ENCODE measurements at places on chromosomes 2 and 18.

DNA sequence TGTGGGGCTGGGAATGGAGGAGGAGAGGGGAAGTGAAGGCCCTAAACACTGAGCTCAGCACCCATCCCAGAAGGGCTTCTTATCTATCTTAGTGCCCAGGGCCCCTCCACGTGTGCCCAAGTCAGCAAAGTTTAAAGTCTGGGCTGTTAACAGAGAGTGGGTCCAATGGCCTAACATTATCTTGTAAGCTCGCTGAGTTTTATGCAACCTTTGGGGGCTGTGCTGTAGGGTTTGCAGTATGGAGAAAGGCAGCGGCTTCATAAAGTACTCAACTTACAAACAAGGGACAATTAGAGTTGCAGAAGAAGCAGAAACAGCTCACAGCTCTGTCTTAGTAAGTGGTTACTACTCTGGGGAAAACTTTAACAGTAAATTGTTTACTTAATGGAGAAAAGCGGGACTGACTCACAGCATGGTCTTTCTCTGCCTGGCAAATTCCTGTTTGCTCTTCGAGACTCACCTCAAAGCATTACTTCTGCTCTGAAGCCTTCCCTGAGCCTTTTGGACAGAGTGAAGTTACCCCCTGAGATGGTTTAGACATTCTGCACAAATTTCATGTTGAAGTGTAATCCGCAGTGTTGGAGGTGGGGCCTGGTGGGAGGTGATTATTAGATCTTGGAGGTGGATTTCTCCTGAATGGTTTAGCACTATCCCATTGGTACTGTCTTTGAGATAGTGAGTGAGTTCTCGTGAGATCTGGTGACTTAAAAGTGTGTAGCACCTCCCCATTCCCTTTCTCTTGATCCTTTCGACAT lies 9.0 kb downstream of the ENOSF1 start:
- no peak for DNase-seq

GRCh38 chr2:46690825-46691224 lies 211.5 kb downstream of the TMEM247 start:
- DNase-seq: no peak

GRCh38 chr2:74261204-74261864 lies 62.9 kb downstream of the MTHFD2 start:
- peak; percentile 86 for DNase-seq

DNA sequence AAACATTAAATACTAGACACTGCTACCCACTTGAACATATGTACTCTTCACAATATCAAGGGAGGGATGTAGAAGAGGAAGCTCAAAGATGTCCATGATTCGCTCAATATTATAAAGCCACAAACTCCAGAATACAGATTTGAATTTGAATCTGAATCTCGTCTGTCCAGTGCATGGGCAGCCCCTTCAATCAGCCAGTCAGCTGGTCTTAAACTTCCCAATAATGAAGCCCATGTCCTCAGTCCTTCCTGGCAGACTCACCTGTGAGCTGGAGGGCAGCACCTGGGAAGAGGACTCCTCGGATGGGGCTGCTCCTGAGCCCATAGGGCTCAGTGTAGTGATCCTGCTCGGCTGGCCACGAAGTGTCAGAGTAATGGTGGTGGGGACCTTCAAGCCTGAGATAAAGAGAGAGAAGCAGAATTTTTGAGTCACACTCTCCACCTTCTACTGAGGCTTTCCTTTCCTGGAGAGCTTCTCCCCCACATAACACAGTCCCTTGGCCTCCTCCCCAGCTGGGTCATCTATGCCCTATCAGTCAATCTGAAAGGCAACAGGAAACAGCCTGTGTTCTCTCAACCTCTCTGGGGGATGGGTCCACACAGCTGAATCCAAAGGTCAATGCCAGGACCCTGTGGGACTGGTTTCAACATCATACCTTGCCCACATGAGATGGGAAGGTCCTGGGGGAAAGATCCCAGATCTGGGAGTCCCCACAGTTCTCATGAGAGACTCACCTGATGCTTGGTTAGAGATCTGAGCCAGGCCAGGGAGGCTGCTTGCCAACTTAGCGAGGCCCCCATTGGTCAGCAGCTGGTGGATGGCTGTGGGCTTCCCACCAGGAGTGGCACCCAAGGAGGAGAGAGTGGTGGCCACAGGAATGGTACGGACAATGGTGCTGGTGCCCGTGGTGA lies 36.5 kb downstream of the KANSL3 start:
- DNase-seq: no peak

DNA sequence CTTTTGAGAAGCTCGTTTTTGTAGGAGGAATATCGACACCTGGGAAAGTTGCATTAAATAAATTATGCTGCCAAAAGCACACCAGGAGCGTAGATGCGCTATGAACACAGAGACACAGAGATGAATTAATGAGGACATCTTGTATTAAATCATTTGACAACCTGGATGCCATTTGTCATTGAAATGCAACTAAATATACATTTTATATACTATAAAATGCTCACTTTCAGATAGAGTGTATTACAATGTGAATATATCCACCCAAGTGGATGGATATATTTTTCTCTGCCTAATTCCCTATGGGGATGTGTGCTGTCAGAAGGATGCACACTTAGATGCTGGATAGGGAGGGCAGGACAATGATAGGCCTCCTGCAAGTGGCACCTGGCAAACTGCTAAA lies 426.2 kb downstream of the RIT2 start:
- DNase-seq: no peak

- no peak for DNase-seq
Measured at GRCh38 chr2:182038576-182038975, 52.9 kb downstream of the PPP1R1C start.

GRCh38 chr2:136075476-136075875 lies 42.5 kb downstream of the CXCR4 start:
- no peak for DNase-seq

Measured in T47D (cell line).